ENCODE measurements at places on chromosomes 2 and 18. TPM values are rescaled to one million over a fixed set of nuclear protein-coding genes. Genes with fewer than 3 reads are reported as not detected.

DNA sequence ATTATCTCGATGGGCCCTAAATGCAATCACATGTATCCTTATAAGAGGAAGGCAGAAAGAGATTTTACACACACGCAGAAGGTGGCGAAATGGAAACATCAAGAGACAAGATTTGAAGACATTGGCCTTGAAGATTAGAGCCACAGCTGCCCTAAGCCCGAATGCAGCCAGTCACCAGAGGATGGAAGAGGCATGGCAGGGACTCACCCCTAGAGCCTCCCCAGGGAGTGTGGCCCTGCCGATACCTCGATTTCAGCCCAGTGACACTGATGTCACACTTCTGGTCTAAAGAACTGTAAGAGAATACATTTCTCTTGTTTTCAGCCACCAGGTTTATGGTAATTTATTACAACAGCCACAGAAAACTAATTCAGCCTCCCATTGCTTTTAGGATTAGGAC, 17.4 kb downstream of the TTC39C start:
- no peak for DNase-seq

GRCh38 chr2:143262389-143262788, 133.2 kb downstream of the ARHGAP15 start:
- DNase-seq, result peak; percentile 32

GRCh38 chr2:76008001-76008702, 297.4 kb upstream of the GCFC2 start:
- no peak for DNase-seq

GRCh38 chr2:229044581-229044980, 226.5 kb downstream of the PID1 start:
- no peak for DNase-seq

DNA sequence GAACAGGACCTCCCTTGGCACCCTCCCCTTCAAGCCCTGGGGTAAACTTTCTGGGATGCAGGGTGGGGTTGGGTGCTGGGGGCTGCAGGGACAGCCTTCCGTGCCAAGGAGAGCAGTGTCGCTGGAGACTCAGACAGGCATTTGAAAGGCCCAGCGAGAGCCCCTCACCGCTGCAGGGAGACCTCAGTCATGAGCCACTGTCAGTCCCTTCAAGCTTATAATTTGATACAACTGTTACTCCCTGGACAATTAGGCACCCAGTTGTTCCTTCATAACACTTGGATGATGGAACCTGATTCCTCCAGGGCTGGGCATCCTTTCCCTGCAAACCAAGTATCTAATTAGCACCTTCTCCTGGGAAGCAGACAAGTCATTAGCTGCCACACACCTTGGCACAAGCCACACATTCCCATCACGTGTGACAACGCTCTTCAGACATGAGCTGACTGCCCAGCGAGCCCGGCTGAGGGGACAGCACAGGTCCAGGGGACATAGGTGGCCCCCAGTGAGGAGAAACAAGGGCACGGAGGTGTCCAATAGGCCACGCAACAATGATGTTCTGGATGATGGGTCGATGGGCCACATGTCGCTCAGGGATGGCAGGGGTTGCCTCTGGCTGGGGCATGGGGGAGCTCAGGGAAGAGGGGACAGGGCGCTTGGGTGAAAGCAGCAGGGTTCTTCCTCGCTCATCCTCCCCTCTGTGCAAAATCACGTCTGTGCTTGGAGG, 59.6 kb downstream of the KCNF1 start:
- DNase-seq, result no peak

GRCh38 chr2:54122939-54123338, 7.5 kb downstream of the ACYP2 start:
- no peak for DNase-seq

GRCh38 chr2:30446602-30447148, 371 bp upstream of the LCLAT1 start:
- no peak for DNase-seq

GRCh38 chr18:67453901-67454300, 62.6 kb downstream of the DSEL start:
- DNase-seq, result no peak

DNA sequence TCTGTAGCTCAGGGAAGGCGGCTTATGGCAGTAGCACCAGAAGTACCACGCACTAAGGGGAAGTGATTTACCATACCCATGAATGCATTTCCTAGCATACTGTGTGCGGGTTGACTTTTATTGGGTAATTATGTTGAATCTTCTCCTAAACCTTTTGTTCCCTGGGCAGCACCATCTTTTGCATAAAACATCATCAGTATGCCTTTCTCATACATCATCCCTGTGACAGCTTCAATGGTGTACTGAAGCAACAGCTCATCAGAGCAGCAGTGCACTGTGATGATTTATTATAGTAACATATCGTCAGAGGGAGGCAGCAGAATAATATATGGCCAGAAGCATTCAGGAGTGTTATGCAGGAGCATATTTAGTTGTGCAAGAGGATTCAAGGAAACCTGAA, 204.9 kb downstream of the CDH7 start:
- DNase-seq, result no peak

DNA sequence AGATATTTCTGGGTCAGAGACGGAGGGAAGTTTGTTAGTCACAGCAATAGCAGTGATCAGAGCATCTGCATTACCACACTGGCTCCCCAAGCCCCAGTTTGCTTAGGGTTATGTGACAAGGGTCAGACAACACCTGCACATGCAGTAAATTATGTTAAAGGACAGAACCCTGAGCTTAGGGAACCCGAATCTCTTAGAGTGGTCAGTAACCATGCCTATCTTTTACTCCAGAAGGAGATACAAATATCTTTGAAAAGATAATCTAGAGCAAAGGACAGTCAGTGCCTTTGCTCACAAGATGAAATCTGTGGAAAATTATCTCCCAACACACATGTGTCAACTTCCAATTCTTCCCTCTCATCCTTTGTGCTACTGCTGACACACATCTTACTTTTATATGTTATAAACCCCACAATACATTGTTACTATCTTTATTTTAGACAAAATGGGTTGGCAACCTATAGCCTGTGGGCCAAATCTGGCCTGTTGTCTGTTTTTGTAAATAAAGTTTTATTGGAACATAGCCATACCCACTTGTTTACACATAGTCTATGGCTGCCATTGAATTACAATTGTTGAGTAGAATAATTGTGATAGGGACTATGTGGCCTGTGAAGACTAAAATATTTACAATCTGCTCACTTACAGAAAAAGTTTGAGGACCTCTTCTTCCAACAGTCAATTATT, 158.9 kb upstream of the SMAD7 start:
- DNase-seq, result no peak

DNA sequence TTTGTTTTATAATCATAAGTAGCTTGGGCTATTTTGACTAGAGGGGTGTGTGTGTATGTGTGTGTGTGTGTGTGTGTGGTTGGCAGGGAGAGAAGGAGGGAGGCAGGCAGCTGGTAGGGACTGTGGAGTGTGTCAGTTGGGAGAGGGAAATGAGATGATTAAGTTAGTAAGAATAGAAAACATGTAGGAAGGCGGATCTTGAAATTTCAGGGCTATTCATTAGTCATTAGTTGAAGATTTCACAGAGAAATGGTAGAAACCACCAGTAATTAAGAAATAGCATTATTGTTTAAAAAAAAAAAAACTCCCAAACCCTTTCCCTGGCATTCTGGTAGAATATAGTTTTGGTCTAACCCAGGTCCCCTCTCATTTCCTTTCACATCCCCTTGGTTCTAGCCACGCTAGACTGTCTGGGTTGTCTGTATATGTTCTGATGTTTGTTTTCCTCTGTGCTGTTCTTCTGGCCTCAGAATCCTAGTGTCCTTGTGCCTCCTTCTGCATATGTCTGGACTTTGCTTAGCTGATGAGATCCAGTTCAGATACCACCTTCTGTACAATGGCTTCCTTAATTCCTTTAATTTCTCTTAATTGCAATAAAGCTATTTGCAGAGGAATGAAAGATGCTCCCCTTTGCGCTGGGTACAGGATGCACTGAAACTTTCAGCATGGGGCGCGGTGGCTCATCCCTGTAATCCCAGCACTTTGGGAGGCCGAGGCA, 161.6 kb downstream of the NEDD4L start:
- no peak for DNase-seq

DNA sequence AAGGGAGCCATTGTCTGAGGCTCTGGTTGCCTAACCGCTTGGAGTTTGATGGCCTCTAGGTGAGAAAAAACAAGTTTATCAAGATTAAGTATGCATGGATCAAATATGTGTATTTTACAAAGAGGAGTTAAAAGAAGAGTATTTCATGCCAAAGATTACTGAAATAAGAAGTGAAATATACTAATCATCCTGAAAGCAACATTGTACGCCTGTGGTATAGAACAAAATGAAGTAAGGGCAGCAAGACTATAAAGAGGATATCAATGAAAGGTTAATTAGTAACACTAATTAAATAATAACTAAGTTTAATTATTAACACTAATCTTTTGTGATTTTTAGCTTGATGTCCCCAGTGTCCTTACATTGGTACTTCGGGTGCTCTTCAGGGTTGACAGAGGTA, 276.7 kb downstream of the CALCRL start:
- DNase-seq, result no peak

GRCh38 chr2:20403774-20404312, 43.0 kb upstream of the RHOB start:
- DNase-seq, result no peak

- no peak for DNase-seq
These were observed 34.3 kb upstream of the RMP24 start for GRCh38 chr18:35938158-35938557.

DNA sequence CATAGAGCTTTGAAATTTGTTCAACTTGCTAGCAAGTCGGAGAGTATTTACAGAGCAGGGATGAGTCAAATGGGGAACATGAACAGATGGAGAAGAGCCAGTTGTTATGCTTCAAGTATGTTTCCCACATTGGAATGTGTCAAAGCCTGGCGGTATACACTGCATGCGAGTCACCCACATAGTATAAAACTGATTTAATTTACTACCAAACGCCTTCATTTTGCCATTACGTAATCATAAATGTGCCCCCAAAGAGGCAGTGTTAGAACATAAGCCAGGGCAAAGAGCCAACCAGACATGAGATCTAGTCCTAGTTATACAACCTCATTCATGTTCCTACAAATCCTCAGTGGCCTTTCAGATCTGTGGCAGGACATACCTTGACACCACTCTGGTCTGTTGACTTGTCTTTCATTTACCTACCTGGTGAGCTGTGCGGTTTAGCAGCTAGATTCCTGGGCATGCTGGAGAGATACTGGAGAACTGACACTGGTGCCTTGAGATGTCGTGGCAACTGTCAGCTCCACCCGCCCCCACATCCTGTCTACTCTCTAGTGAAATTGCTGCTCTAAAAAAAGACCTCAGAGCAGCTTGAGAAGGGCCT, 21.7 kb upstream of the NRP2 start:
- DNase-seq, result peak; percentile 14

DNA sequence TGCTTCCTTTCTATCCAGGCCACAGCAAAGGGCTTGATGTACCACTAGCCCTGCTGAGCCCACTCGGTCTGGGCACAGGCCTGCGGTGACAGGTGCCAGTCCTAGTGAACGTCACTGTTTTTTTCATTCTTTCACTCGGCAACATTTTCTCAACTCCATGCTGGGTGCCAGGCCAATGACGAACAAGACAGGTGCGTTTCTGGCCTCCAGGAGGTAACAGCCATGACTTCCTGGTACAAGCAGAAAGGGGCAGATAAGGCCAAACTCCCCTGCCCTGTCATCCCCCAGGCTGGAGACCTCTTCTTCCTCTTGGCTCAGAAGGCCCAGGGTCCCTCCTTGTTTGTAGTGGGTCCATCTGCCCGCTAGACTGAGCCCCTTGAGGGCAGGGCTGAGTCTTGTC, 55.7 kb upstream of the OTOF start:
- no peak for DNase-seq

DNA sequence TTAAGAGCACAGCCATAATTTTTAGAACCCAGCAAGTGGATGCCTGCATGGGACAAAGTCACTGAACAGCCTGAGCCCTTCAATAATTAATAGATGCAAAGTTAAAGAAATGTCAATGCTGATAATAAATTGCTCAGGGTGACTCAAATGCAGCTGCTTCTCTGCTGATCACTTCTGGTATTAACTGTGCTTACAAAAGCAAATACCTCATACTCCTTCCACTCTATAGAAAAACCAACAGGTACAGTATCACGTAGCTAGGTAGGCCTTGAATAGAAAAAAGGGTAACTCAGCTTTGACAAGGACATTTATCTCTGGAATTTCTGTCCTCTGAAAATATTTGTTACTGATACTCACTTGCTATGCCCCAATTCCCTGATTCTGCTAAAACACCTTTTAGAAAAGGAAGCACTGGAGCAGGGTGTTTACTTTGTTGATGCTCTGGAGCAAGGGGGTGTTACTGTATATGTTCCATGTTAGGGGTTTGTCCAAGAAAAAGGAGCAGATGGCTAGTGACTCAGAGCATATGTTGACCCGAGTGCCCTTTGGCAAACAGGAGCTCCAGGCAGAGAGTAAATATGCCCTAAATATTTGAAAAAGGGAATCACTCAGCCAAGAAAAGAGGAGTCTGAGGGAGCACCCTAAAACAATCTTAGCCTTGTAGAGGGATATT, 59.1 kb upstream of the RTN4 start:
- no peak for DNase-seq

DNA sequence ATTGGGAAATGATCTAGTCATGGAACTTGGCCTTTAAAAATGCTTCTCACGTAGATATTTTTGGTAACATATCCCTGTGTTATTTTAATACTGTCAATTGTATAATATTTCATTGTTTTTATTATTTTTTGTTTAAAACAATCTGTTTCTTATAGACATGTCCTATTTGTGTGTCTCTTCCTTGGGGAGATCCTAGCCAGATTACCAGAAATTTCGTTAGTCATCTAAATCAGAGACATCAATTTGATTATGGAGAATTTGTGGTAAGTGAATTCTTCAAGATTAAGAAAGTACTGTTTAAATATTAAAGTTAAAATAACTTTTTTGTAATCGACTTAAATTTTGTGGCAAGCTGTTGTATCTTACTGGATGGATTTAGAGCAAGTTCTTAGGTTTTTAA, 34.9 kb downstream of the RNF138 start:
- no peak for DNase-seq

DNA sequence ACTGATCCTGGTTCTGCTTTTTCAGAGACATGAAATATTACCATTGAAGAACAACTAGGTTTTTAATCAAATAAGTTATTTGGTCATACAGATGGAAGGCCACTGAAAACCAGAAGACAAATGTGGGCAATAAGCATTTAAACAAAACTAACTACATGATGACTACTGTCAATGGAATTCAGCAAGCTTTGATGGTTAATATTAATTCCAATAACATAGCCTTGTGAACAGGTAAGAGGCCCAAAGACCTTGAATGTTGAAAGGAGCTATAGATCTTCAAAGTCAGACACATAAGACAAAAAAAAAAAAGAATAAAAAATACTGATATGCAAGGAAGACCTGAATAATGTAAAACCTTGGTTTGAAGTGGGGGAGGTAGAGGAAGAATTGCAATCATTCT, 1955.6 kb upstream of the CELF4 start:
- DNase-seq, result no peak

- no peak for DNase-seq
These were observed 188.3 kb downstream of the TWIST2 start for GRCh38 chr2:239035997-239036731.

ELOA2 gene
- not detected for total RNA-seq

CNDP1 gene
- 0.57 TPM for total RNA-seq

PAX3 gene
- not detected for total RNA-seq

IGFBP5 gene
- not detected for total RNA-seq

CCNYL1 gene
- total RNA-seq, result 15.1 TPM

ZNF236 gene
- total RNA-seq, result 39.5 TPM

GPR39 gene
- total RNA-seq, result not detected

NTSR2 gene
- not detected for total RNA-seq

SERPINB13 gene
- total RNA-seq, result not detected

DES gene
- total RNA-seq, result not detected

NAT8 gene
- total RNA-seq, result not detected

SAP130 gene
- total RNA-seq, result 35.2 TPM

IFIH1 gene
- total RNA-seq, result 59.7 TPM

TLX2 gene
- total RNA-seq, result not detected

STPG4 gene
- 0.90 TPM for total RNA-seq

LIMS4 gene
- total RNA-seq, result 0.47 TPM
